ENCODE measurements at places on chromosomes 6 and 20.

DNA sequence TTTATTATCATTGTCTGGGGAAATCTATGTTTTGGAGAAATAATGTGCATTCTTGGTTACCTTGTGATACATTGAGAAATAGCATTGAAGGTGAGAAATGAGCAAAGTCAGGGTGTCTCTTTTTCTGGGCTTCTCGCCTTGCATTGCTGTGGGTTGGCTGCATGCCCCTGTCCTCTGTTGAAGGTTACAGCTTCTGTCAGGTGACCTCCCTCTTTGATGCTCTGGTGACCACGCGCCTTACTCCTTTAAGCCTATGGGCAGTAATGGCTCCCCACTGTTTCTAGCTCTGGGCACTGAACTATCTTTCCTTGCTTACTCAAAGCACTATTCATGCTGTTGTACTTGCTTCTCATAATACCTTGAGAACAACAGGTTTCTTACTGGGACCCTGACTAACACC lies 14.6 kb downstream of the ADGRB3 start:
- DNase-seq, result no peak

DNA sequence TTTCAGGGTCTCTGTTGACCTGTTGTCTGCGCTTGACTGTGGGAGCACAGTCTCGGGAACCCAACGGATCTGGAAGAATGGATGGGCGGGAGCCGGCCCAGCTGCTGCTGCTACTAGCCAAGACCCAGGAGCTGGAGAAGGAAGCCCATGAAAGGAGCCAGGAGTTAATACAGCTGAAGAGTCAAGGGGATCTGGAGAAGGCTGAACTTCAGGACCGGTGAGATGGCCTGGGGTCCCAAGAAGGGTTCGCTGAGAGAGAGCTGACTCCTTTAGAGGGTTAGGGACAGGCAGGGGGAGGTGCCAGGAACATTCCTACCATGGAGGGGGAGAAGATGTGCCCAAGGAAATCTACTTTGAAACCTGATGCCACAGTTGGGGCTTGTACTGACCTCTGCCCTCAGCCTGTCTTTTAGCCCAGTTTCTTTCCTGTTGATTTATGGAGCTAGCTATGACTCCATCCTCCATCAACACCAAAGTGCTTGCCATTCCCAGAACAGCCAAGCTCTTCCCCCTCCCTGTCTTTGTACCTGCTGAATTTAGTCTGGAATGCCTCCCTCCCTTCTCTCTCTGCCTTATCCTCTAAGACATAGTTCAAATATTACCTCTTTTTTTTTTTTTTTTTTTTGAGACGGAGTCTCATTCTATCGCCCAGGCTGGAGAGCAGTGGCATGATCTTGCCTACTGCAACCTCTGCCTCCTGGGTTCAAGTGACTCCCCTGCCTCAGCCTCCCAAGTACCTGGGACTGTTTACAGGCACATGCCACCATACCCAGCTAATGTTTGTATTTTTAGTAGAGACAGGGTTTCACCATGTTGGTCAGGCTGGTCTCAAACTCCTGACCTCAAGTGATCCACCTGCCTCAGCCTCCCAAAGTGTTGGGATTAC lies 12.2 kb downstream of the CEP250 start:
- no peak for DNase-seq

DNA sequence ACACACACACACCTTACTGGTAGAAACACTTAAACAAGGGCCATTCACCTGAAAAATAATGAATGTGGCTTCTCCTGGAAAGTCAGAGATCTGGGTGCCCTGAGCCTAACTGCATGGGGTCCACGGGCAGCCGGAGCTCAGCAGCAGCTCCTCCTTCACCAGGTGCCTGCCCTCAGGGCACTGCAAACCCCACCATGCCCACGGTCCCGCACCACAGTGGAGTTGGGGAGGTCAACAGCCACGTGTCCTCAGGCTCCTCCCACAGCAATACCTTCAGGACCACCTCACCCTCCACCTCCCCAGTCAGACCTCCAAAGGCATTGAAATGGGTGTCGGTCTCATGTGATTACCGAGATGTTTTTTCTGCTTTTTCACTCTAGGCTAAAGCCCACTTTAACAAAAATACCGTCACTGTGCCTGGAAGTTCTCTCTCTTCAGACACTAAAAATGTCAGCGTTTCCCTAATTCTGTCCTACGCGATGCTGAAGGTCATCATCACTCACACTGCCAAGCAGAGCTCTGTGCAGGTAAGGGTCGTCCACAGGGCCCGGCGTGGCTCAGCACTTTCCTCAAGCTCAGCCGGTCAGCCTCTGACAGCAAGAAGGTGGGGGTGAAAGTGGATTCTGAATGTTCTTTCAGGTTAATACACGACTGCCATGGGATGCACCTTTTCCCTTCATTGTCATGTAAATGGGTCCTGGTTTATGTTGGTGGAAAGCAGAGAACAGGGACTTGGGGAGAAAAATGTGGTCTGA lies 48.9 kb downstream of the CDK5RAP1 start:
- no peak for DNase-seq

DNA sequence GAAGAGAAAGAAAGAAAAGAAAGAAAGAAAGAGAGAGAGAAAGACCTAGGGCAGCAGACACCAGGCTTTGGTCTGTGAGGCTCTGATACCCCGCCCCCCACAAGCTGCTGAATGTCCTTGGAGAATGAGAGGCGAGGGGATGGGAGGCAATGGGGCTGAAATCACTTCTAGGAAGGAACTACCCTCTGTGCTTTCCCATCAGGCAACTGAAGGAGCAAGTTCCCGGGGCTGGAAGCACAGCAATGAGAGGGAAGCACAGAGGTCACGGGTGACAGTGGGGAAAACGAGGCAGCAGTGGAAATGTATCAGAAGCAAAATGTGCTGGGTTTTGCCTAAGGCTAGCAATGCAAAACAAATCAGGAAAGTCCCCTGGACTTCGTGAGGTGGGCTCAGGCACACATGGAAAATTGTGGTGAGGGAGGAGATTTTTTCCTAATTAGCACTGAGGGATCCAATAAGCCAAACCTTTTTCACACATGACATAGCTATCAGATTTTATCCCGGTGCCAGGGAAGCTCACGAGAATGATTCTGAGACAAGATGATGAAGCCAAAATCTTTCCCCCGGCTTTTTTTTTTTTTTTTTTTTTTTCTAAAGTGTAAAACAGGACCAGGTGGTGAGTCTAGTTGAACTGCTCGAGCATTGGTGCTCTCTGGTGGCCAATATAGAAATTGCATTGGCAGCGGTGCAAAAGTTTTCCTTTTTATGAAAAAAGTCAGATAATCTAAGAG lies 16.8 kb upstream of the ARFGEF2 start:
- DNase-seq, result peak; percentile 66

GRCh38 chr20:58708246-58708931 lies 15.8 kb downstream of the NPEPL1 start:
- peak; percentile 4 for DNase-seq

DNA sequence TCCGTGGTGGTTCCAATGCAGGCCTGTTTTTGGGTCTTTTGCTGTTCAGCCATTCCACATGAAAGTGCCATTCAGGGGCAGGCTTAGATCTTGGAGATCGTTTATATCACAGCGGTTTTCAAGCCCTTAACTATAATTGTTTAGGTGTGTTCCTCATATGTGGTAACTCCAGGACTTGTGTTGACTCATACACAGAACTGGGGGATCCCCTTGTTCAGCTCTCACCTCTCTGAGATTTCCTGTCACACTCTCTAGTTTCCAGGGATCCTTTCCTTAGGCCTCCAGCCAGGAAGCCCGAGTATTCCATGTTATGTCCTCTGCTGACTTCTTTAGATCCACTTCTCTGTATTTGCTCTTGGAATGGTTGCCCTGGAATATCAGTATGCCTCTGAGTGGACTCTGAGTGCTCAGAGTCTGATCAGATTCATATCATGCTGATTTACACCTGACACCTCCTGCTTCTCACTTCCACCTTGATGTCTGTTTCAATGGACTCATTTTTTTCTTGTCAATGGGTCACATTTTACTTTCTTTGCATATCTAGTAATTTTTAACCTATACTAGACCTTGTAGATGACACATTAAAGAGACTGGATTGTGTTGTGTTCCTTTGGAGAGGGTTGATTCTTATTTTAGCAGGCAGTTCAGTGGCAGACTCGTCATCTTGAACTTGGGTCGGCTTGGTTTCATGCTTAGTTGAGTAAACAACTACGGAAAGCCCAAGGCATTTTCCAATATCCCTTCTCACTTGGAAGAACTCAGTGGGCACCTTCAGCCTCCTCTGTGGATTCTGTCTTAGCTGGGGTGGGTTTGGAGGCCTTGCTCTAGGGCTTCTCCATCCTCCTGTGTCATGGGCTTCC lies 13.1 kb downstream of the NTSR1 start:
- no peak for DNase-seq

DNA sequence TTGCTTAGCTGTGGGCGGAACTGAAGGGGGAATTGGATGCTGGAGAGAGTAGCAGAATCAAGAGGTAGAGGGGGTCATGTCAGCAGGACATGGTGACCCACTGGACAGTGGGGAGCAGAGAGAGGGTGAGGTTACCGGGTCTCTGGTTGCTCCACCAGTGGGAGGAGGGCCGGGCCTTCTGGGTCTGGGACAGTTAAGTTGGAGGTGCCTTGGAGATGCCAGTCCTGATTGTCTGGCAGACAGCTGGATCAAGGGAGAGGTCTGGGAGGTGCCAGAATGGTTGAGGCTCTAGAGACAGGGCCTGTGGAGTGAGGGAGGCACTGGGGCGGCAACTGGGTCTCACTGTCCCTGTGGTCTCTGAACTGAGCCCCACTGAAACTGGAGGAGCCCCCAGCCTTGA lies 24.6 kb downstream of the MANBAL start:
- DNase-seq, result no peak

GRCh38 chr20:20491110-20491783 lies 123.3 kb downstream of the INSM1 start:
- DNase-seq, result no peak

DNA sequence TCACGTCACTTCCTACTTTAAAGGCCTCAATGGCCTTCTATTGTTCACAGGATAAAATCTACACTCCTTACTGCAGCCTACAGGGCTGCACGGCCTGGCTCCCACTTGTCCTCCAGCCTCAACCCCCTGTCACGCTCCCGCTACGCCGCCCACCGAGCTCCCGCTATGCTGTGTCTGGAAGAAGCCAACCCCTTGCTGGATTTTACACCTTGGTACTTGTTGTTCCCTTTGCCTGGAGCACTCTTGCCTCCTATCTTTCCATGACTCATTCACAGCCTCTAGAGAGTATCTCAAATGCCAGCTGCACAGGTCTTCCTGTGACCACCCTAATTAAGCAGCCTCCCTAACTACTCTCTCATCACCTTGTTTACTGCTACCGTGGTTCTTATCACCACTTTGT lies 259.9 kb downstream of the PRKN start:
- DNase-seq, result no peak

DNA sequence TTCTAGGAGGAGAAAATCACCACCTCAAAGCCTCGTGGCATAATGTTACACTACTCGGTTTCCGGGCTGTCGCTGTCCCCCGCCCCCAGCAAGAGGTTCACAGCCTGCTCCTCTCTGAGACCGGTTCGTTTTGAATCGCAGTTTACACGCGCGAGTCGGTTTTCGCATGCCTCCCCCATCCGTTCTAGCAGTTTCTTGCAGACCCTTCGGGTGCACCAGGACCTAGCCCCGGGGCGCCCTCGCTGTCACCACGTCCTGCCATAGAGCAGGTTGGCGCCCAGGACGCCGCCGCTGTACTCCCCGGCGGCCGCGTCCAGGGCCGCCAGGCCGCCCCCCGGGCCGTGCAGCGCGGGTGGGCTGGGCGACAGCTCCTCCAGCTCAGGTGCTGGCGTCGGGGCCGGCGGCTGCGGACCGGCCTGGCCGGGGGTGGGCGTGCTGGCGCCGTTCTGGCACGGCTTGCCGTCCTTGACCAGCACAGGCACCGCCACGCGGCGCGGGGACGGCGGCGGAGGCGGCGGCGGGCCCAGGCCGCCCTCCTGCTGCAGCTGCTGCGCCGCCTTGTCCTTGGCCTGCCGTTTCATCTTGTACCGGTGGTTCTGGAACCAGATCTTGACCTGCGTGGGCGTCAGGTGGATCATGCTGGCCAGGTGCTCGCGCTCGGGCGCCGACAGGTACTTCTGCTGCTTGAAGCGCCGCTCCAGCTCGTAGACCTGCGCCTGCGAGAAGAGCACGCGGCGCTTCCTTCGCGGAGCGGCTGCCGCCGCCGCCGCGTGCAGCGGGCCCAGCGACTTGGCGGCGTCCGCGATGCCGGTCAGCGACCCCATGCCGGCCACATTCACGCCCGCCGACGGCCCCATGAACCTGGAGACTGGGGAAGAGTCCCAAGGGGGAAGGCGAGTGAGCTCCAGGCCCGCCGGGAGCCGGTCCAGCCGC lies 1.4 kb downstream of the NKX2-4 start:
- no peak for DNase-seq

- no peak for DNase-seq
Measured at GRCh38 chr6:1135726-1136414, 176.0 kb upstream of the FOXQ1 start.

- DNase-seq, result peak; percentile 71
Measured at GRCh38 chr6:44268095-44268628, 2.1 kb upstream of the TMEM151B start.

DNA sequence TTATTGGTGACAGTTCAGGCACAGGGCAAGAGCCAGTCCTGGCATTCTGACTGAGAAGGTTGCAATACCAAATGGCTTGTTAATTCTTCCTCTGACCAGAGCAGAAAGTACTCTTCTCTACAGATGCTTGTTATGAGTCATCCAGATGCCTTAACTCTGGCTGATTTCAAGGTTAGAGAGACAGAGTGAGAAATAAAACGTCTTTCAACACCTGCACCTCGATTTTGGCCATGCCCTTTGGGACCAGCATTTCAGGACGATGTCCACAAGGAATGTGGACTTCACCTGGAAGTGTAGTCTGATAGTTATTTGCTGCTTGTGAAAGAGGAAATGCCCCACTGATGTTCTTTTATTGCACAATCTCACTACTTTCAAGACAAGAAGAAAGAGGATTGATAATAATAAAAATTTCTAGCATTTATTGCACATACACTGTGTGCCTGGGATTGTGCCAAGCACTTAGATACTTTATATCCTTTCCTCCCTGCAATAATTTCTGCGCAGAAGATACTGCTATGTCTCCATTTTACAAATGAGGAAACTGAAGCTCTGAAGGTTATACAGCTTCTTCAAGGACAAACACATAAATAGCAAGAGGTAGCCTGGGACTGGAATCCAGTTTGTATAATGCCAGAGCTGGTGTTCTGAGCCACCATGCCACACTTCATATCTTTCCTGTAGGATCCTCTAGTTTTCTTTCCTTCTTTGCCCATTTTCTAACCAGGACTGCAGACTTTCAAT lies 33.5 kb upstream of the MCM3 start:
- DNase-seq, result no peak

GRCh38 chr6:50791900-50792508 lies 26.7 kb upstream of the TFAP2B start:
- DNase-seq, result no peak

- DNase-seq, result no peak
Measured at GRCh38 chr6:26478985-26479278, 21.2 kb upstream of the BTN1A1 start.

- DNase-seq, result no peak
Measured at GRCh38 chr6:14533446-14533845, 415.9 kb downstream of the CD83 start.

DNA sequence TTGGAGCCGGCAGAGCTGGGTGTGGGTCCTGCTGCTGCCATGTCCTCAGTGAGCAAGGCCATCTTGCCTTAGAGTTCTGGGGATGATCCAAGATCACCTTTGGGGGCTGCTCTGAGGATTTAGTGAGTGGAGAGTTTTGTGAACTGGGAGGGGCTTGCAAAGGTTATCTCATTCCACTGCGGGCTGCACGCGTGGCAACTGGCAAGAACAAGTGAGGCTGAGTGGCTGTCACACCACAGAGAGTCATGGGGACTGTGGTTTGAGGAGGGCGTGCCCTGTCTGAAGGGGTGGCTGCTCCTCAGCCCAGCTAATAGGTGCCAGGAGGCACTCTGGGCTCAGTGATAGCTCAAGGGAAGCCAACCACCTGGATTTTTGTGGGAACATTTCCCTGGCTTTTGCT lies 37.6 kb downstream of the TTLL9 start:
- DNase-seq, result no peak
